ENCODE measurements at places on chromosomes 1 and 21.

- DNase-seq, result no peak
These were observed 5.5 kb downstream of the ZBTB18 start for GRCh38 chr1:244056577-244056976.

GRCh38 chr1:233607252-233608119, 6.4 kb upstream of the KCNK1 start:
- DNase-seq, result no peak

DNA sequence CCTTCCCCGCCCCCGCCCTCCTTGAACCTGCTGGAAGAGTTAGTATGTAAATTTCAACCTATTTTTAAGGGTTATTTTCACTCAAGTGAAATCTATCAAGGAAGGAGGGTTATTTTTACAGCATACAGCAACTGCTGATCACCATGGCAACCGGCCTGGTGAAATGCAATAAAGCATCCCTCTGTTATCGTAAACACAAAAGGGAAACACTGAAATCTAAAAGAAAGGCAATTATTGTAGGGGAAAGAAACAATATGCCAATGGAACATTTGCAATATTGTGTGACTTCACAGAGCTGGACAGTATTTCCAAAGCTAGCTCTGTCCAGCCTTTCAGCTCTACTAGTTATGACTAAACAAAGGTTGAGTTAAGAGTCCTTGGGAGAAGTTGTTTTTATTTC, 588.3 kb upstream of the PBX1 start:
- no peak for DNase-seq

DNA sequence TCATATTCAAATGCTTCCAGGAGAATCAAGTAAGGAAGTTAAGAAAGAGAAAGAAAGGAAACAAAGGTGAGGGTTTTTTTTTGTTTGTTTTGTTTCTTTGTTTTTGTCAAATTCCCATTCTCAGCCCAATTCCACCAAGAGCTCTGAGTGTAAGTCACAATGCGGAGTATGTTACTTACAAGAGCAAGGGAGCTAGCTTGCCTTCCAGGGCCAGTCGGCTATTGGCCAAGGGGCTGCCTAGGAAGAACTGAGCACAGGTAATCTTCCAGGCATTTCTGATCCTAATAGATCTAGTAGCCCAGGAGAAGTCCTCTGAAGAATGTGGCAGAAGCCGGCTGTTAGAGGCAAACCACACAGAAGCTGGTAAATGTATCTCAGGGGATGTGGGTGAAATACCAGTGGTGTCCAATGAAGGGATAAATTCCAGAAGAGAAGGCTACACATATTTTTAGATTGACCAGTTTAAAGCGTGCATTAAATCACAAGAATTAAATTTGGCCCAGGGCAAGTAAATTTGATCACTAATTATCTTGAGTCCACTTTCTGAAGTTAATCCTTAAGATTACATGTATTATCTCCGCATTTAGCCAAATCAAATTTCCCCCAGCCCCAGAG, 239.6 kb upstream of the ADAMTS5 start:
- DNase-seq, result no peak

DNA sequence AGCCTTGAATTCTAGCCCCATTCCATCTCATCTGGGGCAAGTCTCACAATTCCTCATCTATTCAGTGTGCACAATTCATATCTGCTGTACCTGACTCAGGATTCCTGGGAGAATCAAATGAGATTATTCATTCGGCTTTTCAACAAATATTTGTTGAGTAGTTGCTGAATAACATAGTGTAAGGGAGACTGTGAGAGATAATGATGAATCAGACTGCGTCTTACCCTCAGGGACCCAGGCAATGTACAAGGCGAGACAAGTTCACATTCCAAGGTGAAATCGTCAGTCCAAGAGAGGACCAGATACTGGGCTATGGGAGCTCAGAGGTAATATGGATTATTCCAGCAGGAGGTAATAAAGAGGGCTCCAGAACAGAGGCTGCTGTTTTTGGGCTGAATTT, 67.8 kb upstream of the SMYD2 start:
- DNase-seq, result no peak

- DNase-seq, result no peak
These were observed 34.4 kb downstream of the ZSWIM5 start for GRCh38 chr1:45172005-45172404.

GRCh38 chr1:204991342-204991844, 51.6 kb upstream of the CNTN2 start:
- DNase-seq, result no peak

- no peak for DNase-seq
These were observed 359.3 kb downstream of the ADGRL2 start for GRCh38 chr1:82160036-82160435.

DNA sequence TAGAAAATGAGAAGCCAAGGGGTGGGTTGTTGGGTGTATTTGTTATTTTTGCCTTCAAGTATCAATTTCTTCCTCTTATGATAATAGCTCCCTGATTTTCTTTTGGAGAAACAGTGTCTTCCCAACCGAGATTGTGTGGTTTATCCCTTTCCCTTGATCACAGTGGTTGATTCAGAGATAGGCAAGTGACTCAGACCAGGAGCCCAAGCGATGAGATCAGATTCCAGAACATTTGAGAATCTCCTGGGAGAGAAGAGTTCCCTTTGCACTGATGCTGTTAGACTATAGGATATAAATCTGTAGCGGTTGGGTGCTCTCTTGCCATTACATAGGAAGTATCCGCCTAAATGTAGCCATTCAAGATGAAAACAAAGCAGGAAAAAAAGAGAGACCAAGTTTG, 90.1 kb upstream of the WDR26 start:
- no peak for DNase-seq

Data from mesothelial cell of epicardium (in vitro differentiated cells).